EH (cell line): ENCODE measurements at places on chromosomes 12 and 14.

DNA sequence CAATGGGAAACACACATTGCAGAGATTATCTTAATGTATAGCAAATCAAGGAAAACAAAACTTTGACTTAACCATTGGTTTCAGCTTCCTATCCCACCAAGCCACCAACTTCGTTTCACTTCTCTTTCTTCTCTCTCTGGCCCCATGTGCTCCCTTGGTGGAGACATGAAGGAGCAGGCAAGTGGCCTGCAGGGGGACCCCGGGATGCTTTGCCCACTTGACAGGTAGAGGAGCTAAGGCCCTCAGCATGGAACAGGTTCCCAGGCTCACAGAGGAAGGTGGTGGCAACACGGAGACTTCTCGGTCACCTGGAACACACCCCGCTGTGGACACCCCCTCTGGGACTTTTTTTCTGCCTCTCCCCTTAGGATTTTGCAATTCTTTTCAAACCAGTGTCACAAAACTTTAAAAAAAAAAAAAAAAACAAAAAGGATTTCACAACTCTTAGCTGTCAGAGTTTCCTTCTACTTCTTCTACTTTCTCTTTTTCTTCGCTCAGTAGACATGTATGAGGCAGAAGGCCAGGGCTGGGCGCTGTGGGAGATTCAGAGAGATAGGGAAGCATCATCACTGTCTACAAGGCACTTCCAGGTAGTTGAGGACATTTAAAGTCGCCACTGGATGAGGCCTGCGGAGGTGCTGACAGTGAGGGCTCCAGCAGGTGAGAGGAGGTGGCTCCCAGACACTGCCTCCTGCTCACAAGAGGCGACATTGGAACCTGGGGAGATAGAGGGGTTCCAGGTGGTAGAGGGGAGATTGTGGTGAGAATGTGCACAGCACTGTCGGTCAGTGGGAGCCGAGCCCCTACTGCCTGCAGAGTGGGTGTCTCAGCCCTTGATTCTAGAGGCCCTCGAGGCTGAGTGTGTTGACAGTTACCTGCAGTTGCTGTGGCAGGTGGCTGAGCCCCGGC is 119.6 kb downstream of the GCH1 start:
- DNase-seq = no peak

DNA sequence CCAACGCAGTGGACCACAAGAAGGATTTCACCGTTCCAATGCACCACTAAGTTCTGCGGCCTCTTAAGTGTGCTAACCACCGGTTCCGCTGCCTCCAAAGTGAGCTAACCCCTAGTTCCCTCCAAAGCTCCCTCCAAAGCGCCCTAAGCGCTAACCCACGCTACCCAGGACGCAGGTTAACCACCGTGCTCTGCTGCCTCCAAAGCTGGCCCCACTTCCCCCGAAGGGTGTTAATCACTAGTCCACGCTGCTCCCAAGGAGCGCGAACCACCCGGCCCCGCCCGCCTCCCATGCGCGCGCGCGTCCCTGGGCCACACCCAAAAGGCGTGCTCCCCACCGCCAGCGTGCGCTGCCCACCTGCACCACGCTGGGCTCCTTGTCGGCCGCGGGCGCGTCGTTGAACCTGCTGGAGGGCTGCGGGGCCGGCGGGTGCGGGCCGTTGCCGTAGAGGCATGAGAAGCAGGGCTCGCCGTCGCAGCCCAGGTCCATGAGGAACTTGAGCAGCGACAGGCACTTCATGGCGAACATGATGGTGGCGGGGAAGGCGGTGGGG is 11.7 kb downstream of the FAM181A start:
- no peak for DNase-seq

GRCh38 chr14:50311337-50311971 is 575 bp downstream of the L2HGDH start:
- DNase-seq = no peak

- DNase-seq = peak; percentile 94
These were observed 10.8 kb upstream of the TCTN2 start for GRCh38 chr12:123659996-123660727.

DNA sequence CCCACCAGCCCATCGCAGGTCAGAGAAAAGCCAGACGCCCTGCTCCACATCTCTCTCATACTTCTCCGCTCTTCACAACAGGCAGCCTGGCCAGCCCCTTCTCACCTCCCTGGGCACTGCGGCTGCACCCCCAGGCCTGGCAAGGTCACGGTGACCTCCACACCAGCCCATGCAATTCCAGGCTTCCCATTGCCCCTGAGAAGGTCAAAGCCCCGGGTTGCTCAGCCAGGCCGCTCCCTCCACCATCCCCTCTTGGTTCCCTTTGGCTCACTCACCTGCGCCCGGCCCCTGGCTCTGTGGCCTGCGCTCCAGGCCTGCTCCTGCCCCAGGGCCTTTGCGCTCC is 55.4 kb downstream of the GALNT9 start:
- no peak for DNase-seq

DNA sequence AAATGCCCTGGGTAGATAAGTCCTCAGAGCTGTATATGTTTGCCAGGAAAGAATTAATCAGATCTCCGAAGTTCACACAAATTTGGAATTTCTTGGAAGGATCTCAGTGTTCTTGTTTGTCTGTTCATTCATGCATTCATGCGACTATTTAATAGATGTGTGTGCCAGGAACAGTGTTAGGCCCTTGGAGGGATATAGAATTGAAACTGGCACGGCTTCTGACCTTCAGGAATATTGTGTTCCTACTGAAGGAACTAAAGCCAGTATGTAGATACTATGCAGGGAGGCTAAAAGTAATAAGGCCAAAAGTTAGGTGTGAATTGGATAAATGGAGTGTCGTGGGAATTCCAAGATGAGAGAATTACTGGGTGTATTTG is 166.0 kb upstream of the NOS1 start:
- no peak for DNase-seq

DNA sequence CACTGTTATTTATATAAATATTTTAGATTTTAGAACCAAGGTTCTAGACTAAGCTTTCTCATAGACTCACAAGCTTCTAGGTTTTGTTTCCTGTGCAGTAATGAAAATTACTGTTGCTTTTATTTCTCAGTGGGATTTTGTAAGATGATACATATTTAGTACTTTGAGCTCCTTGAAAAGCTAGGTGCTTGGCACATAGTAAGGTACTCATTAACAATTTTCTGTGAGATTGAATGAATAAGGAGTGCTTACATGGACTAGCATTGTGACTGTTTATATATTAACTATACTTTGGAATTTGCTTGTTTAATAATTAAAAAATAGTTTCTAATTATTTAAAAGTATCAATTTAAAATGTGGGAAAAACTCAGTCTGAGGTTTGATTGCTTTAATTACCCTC is 85.7 kb downstream of the MIA2 start:
- no peak for DNase-seq

DNA sequence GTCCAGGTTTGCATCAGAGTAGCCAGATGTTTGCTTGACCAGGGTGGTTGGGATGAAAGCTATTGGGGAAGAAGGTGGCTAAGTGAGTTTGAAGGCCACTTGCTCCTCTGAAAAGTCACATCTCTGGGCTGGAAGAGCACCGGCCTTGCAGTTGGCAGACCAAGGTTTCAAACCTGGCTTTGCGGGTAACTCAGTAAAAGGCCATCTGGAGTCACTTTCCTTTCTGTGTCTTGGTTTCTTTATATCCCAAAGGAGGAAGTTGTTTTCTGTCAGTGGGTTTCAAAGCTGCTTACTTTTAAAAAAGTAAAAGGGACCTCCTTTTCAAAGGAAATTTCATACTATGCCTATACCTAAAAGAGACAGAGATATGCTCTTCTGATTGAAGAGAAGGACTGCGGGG is 26.2 kb upstream of the CMA1 start:
- DNase-seq = no peak

- DNase-seq = no peak
These were observed 788 bp downstream of the SFSWAP start for GRCh38 chr12:131711551-131712205.

DNA sequence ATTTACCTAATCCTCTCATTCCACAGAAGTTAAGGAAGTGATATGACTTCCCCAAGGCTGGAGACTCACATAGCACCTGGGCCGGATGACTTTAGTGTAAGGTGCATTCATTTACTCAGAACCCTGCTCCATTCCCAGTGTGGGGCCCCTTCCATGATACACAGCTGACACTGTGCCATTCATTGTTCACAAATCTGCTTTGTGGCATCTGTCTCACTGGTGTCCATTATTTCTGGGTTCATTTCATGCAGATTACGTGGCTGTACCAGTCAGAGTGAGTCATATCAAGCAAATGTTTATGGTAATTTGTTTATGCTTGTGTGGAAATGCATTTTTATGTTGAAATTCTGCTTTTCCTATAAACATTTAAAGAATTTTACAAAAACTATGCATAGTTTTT is 5.2 kb downstream of the ANO4 start:
- peak; percentile 49 for DNase-seq

DNA sequence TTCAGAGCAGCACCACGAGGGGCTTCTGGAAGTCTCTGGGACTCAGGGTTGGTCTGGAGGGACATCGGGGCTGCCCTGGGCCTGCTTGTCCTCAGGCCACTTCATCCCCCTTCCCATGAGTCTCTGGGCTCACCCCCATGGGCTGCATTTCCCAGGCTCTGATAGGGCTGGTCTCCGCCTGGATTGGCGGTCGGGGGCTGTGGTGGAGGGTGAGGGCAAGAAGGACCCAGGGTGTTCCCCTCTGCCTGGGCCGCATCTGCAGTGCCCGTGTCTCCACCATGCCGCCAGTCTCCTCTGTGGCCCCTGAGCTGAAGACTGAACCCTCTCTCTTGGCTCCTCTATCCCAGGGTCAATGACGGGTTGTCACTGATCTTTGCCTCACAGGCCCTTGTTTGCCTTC is 242.1 kb downstream of the ADGRD1 start:
- DNase-seq = no peak

- DNase-seq = no peak
These were observed 23.0 kb downstream of the VPS37B start for GRCh38 chr12:122872815-122873361.

DNA sequence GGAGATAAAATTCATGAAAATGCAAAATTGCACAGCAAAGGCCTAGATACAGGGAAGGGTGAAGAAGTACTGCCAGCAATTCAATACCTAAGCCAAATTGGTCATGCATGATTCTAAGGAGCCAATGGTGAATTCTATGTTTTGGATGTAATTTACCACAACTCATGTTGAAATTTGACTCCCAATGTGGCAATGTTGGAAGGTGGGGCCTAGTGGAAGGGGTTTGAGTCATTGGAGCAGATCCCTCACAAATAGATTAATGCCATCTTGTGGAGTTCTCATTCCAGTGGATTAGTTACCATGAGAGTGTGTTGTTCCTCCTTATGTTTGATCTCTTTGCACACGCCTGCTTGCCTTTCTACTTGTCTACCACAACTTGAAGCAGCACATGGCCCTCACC is 194.0 kb upstream of the ALG10 start:
- DNase-seq = no peak

DNA sequence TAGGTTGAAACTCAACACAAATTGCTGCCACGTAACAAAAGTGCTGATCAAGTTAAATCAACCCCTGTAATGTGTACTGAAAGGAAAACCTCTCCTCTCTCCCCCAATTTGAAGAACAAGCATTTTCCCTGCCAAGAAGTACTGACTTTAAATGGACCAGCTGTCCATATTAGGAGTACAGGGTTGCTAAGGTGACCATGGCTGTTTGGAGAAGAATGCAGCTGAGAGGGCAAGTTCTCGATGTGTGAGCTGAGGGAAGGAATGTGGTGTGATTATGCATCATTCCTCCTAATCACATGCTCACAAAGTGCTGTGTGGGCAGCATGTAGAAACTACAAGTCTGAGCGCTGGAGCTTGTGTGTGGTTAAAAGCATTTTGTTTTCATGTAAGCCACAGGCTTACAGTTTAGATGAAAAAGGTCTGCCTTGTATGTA is 50.9 kb upstream of the CCT2 start:
- peak; percentile 99 for DNase-seq

GRCh38 chr14:80269353-80269925 is 58.1 kb upstream of the DIO2 start:
- DNase-seq = peak; percentile 54

DNA sequence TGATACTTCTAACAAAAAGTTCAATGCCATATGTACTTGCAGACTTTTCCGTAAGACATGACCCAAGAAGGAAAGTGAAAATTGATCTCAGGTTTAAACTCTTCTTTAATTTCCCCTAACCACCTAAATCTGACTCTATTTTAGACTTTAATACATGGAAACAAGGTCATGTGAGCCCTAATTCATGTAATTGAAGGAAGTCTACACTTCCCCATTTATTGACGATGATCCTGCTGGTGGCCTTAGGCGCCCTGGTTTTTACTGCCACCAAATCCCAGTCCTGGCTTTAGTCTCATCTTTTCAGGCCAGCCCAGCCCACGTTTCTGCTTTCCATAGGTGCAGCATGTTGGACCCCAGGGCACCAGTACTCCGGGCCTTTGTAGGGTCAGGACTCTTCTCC is 157.9 kb downstream of the PELI2 start:
- no peak for DNase-seq

- DNase-seq = no peak
These were observed 1348.0 kb downstream of the TMEM121 start for GRCh38 chr14:106874350-106874749.

- DNase-seq = no peak
These were observed 9.0 kb downstream of the HPD start for GRCh38 chr12:121849665-121850064.

GRCh38 chr14:101843665-101844064 is 82.2 kb downstream of the PPP2R5C start:
- no peak for DNase-seq

GRCh38 chr12:32126720-32127119 is 20.1 kb downstream of the BICD1 start:
- peak; percentile 82 for DNase-seq

DNA sequence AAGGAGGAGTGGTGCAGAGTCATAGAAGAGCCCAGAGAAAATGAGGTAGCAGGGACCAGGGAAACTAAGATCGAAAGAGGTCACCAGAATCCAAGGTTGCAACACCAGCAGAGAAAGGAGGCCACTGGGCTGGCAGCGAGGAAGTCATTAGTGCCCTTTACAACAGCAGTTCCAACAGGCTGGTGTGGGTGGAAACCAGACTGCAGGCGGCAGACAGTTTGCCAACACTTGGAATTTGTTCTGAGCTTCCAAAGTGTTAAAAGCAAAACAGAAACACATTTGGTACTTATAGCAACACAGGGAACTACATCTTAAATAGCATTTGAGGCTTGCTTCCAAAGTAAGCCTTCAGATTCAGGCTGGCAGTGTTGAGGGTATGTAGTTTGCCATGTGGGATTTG is 95.2 kb upstream of the PWP1 start:
- DNase-seq = no peak

DNA sequence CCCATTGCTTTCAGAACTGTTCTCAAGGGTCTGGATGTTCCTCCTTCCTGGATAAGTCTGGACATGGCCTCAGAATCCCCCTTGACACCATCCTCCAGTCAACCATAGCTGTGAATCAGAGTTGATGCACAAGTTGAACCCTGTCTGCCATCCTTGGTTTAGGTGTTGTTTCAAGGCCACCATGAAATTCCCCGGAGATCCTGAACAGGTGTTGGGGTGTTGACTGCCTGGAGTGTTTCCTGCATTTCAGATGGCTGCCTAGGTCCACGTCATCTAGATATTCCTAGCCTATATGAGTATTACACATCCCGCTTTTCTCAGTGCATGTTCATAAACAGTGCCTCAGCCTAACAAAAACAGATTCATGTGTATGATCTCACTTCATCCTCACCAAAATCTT is 86.7 kb upstream of the PWP1 start:
- no peak for DNase-seq
